ENCODE measurements at places on chromosomes 5 and 9. TPM values are rescaled to one million over a fixed set of nuclear protein-coding genes. Genes with fewer than 3 reads are reported as not detected.

The NR5A1 gene
- not detected for total RNA-seq

The SLC9A3 gene
- 0.29 TPM for total RNA-seq

The PCDHAC2 gene
- total RNA-seq, result 7.1 TPM

DNA sequence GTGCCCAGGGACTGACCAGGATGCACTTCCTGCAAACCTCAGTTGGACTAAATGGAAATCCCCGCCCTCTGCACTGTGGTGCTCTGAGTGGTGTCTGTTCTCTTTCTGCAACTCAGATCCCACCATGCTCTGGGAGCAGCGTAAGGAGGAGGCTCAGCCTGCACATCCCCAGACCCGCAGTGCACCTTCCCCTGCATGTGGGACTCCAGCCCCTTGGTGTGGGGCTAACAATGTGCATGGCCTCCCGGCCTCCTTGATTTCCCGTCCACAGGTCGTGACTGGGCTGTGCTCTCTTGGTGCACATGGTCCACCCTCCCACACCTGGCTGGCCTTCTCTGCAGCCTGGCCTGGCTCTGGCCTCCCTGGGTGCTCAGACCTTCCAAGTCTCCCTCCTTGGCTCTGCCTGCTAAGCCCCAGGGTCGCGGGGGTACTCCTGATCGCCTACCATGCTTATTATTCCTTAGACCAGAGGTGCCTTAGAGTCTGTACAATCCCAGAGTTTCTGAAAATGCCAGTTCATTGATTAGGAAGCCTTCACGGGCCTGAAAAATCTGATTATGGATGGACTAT, 397.5 kb downstream of the IRX2 start:
- no peaks in the 10 kb centered on the region for H3K4me1 ChIP-seq
- H3K4me3 ChIP-seq, result no peak overlapping the region
- H3K27me3 ChIP-seq, result no peaks in the 10 kb centered on the region
- DNase-seq, result no peak
- H3K36me3 ChIP-seq, result no peaks in the 10 kb centered on the region

- DNase-seq, result no peak
- no peak overlapping the region for H3K4me3 ChIP-seq
- H3K36me3 ChIP-seq, result no peaks in the 10 kb centered on the region
- H3K4me1 ChIP-seq, result no peaks in the 10 kb centered on the region
- H3K27ac ChIP-seq, result no peak overlapping the region
These were observed 75.6 kb downstream of the PRRT1B start for GRCh38 chr9:131620764-131621520.

- no peaks in the 10 kb centered on the region for H3K27me3 ChIP-seq
- no peaks in the 10 kb centered on the region for H3K4me1 ChIP-seq
- no peak overlapping the region for H3K27ac ChIP-seq
- no peak for DNase-seq
These were observed 61.2 kb downstream of the RAB24 start for GRCh38 chr5:177242304-177242703.

DNA sequence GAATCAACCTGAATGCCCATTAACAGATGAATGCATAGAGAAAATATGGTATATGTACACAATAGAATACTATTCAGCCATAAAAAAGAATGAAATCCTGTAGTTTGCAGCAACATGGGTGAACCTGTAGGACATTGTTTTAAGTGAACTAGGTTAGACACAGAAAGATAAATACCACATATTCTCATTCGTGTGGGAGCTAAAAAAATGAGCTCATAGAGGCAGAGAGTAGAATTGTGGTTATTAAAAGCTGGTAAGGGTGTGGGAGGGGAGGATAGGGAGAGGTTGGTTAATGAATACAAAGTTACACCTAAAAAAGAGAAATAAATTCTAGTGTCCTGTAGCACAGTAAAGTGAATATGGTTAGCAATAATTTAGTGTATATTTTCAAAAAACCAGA, 23.5 kb downstream of the PTTG1 start:
- no peak for DNase-seq
- H3K36me3 ChIP-seq, result no peaks in the 10 kb centered on the region
- H3K27me3 ChIP-seq, result no peaks in the 10 kb centered on the region
- H3K4me3 ChIP-seq, result no peak overlapping the region

GRCh38 chr5:131377785-131378325, 114.0 kb downstream of the CDC42SE2 start:
- no peaks in the 10 kb centered on the region for H3K27me3 ChIP-seq
- H3K4me1 ChIP-seq, result no peaks in the 10 kb centered on the region
- H3K36me3 ChIP-seq, result no peaks in the 10 kb centered on the region
- DNase-seq, result no peak
- H3K27ac ChIP-seq, result no peak overlapping the region
- H3K4me3 ChIP-seq, result no peak overlapping the region

DNA sequence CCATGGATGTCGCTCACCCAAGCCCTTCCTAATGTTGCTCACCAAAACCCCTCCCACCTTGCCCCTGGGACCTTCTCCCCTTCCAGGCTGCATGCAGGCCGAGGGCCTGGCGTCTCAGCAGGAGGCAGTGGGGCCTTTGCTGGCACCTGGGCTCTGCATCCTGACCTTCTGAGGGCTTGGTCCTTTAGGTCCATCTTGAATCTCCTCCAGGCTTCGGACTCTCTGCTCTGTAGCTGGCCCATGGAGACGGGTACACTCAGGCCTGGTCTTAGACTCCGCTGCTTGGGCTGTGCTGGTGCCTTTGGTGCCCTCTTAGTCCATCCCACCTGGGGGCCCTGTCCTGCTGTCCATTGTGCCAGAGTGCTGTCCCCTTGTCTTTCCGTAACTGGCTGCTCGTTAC, 14.0 kb downstream of the TENT4A start:
- H3K4me1 ChIP-seq, result peaks cover 16% of the 10 kb centered on the region
- no peak overlapping the region for H3K4me3 ChIP-seq
- no peaks in the 10 kb centered on the region for H3K36me3 ChIP-seq
- H3K27me3 ChIP-seq, result no peaks in the 10 kb centered on the region
- DNase-seq, result no peak

DNA sequence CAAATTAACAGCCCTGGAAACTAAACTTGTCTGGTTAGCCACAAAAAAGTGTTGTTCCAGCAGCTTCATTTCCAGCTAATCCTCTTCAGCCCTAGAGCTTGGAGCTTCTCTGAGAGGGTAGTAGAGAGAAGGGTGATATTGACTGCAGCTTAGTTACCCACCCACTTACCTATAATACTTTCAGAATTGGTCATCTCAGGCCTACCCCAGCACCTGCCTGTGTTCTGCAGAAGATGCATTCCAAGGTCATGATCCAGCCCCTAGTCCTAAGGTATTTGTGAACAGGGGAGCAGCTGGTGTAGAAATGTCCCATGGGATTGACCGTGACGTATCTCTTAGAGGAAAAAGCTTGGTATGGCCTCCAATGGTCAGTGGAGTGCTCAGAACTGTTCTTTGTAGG, 289.0 kb downstream of the NR3C1 start:
- DNase-seq, result no peak
- no peak overlapping the region for H3K4me3 ChIP-seq
- H3K27me3 ChIP-seq, result no peaks in the 10 kb centered on the region
- no peak overlapping the region for H3K27ac ChIP-seq
- H3K36me3 ChIP-seq, result no peaks in the 10 kb centered on the region

Measured in uterus (tissue), 4 donors.